ENCODE measurements at places on chromosomes 2 and 18. TPM values are rescaled to one million over a fixed set of nuclear protein-coding genes. Genes with fewer than 3 reads are reported as not detected.

KCNG2 gene
- polyA plus RNA-seq: 0.11 TPM

- peak; percentile 11 for DNase-seq
Measured at GRCh38 chr2:169928463-169928864, 101.2 kb downstream of the UBR3 start.

MAPK4 gene
- polyA plus RNA-seq: 8.5 TPM

- DNase-seq: no peak
Measured at GRCh38 chr2:222033541-222033940, 265.3 kb downstream of the PAX3 start.

- no peak for DNase-seq
Measured at GRCh38 chr2:134320930-134321329, 67.1 kb downstream of the MGAT5 start.

DNA sequence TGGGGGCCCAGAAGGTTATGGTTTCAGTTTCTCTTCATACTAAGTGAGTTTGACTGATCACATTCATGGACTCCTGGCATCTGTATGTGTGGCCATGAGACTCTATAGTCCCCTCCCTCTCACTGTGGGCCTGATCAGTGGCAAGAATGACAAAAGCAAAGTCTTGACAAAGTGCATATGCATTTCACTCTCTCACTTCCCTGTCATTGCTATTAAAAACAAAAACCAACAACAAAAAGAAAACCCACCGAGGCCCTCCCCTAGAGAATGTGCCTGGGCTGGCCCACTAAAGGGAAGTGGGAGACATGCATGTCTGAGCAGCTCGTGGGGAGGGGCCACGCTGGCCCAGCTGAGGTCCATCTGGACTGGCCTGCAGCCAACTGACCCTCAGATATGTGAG, 600.1 kb upstream of the RAB6C start:
- no peak for DNase-seq

DNA sequence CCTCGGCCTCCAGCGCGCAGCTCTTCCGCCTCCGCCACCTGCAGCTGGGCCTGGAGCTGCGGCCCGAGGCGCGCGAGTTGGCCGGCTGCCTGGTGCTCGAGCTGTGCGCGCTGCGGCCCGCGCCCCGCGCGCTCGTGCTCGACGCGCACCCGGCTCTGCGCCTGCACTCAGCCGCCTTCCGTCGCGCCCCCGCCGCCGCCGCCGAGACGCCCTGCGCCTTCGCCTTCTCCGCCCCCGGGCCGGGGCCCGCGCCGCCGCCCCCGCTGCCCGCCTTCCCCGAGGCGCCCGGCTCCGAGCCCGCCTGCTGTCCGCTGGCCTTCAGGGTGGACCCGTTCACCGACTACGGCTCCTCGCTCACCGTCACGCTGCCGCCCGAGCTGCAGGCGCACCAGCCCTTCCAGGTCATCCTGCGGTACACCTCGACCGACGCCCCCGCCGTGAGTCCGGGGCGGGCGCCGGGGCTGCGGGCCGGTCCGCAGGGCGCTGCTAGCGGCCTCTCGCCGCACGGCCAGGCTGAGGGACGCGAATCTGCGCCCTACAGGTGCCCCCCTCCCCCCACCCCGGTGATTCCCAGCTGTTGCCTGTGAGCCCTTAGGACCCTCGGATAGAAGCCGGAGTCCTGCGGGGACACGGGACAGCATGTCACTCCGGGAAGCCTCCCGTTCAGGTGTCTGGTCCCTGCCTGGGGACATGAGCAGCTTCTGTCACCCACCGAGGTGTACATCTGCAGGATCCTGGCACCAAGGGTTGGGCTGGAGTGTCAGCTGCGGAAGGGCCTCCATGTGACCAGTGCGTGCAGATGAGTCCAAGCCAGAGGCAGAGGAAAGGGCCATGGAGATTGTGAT, 616 bp downstream of the RNPEPL1 start:
- DNase-seq: no peak

DNA sequence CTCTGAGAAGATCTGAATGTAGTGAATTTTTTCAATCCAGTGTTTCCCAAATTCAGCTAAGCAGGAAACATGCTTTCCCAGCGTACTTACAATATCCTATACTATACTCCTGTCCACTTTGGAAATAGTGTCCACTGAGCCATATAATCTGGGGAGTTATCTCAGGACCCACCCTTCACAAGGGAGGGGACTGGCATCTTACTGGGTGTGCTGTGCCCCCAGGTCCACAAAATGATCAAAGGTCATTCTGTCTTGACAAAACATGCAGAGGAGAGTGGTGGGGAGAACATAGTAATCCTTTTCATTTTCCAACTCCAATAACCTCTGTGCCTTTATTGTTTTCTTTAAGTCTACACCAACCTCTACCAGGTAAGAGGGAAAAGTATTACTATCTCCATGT, 79.8 kb upstream of the DAPL1 start:
- no peak for DNase-seq

RUFY4 gene
- not detected for polyA plus RNA-seq

DNA sequence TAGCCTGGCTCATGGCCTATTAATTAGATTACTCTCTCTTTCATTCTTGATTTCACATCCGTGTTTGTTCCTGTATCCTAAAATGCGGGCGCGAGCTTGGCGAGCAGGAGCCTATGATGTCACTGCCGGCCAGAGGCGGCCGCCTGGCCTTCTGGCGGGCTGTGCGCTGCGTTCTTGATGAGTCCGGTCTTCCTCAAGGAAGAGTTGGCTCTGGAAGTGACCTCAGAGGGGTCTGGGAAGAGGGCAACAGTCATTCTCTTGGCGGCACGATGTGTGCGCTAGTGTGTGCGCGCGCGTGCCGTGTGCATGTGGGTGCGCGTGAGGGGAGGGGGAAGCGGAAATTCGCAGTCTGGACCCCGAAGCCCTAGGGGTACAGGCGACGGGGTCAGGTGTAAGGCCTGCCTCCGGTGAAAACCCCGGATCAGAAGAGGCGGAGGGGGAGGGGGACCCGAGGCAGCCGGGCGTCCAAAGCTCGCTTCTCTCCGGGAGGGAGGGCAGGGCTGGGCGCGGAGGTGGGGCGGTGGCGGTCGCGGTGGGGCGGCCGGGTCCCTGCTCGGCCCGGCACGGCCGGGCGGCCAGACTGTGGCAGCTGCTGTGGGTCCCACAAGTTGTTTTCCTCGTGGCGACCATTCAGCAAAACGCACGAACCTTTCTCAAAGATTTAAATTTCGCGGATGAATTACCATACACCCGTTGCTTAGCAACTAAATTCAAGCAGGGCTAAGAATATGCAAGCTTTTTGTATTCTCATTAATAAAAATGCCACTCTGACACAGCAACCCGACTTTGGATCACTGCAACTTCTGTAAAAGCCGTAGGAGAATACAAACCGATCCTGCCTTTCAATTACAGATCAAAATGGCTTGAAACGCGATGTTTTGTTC, 8.4 kb downstream of the POU3F3 start:
- DNase-seq: no peak
